Aortic smooth muscle cell (primary cell): ENCODE measurements at places on chromosomes 3 and 15. TPM values are rescaled to one million over a fixed set of nuclear protein-coding genes. Genes with fewer than 3 reads are reported as not detected.

Gene KLHL40
- total RNA-seq: not detected in 2 replicates

Gene SOX14
- total RNA-seq: not detected in 2 replicates

Gene RNU5B-1
- total RNA-seq: not detected in 2 replicates

Gene GOLGA8S
- under 0.01 and 0.06 TPM in 2 replicates for total RNA-seq

Gene PLCH1
- 0.06 and 0.13 TPM in 2 replicates for total RNA-seq

Gene CYP1A2
- total RNA-seq: not detected in 2 replicates

Gene TUSC7
- not detected in 2 replicates for total RNA-seq

Gene UACA
- 162 and 177 TPM in 2 replicates for total RNA-seq

Gene IGDCC3
- not detected in 2 replicates for total RNA-seq

Gene RASGRF1
- total RNA-seq: not detected in 2 replicates

Gene TERC
- 36.7 and 65.9 TPM in 2 replicates for total RNA-seq

Gene HTR3E
- total RNA-seq: not detected in 2 replicates

Gene ZNF385D
- total RNA-seq: 1.8 and 2.0 TPM in 2 replicates

Gene TTC23
- total RNA-seq: 24.4 and 27.4 TPM in 2 replicates

Gene SI
- not detected in 2 replicates for total RNA-seq

Gene UCN2
- 0.19 and 0.26 TPM in 2 replicates for total RNA-seq

Gene MAN2C1
- total RNA-seq: 114 and 117 TPM in 2 replicates

Gene FES
- total RNA-seq: 18.5 and 24.4 TPM in 2 replicates

Gene USF3
- 3.8 and 5.3 TPM in 2 replicates for total RNA-seq
